ENCODE measurements at places on chromosomes 2 and 18.

DNA sequence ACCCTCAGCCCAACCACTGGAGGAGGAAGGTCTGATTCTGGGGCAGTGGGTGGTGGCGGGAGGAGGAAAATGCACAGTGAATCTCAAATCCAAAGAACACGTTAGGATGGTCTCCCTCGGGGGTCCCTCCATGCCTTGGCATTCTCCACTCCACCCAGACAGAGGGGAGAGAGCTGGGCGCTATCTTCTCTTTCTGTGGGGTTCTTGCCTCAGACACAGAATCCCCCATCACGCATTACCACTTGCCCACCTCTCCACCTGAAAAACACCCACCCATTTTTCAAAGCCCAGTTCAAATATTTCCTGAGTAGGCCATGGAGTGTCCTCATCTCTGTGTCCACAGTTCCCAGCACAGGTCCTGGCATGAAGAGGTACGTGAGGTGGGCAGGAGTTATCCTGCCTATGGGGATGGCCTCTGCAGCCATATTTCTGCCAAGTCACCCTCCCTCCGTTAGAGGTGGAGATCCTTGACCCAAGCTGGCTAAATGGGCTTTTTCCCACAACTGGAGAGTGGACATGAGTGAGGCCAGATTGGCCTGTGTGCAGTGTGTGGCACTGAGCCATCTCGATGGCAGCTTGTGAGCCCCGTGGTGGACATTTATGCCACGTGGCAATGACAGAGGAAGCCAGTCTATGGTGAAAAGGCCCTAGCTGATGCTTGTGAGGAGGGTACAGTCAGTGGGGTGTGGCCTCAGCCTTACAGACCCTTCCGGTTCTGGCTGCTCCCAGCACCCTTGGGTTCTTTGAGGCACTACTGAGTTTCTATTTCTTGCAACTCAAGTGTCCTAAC lies 9.5 kb upstream of the TEX261 start:
- DNase-seq: no peak

GRCh38 chr2:102291319-102292075 lies 19.9 kb upstream of the IL1RL1 start:
- DNase-seq: peak; percentile 12

DNA sequence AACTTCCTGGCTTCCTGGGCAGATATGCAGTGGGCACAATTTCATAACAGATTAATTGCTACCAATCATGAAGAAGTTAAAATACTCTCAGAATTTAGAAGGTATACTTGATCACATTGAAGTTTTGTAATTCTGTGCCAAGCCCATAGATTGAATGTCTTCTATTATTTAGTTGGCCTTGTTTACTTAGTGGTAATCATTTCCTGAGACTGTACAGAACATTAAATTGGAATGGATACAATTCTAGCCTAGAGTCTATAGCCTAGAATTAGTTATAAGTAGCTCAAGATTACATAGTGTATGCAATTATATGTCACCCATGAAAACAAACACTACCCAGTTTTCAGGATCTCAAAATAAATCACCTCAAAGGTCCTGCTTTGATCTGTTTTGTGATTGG lies 615.8 kb downstream of the XIRP2 start:
- no peak for DNase-seq

- no peak for DNase-seq
Observed at GRCh38 chr2:85803704-85804425, 50.1 kb downstream of the ATOH8 start.

DNA sequence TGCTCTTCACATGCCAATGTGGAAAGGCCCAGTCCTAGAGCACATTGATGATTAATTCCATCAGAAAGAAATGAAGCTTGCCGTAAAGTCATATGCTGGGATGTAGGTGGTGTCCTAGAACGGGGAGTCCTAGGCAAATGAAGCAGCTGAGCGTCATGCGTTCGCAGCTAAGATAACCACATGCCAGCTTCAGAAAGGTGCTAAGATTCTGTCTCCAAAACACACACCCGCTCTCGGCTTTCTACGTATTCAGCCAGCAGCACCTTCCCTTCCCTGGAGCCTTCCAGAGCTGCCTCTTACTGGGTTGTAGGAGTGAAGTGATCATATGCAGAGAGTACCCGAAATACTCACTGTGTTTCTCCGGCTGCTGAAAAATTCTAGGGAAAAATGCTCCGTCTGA lies 421.6 kb upstream of the ID2 start:
- no peak for DNase-seq

- no peak for DNase-seq
Observed at GRCh38 chr2:30209227-30209626, 22.1 kb upstream of the LBH start.

- DNase-seq: peak; percentile 59
Observed at GRCh38 chr2:9631878-9632700, 1.3 kb upstream of the YWHAQ start.

All from spinal cord (tissue), 10 donors.